Activated CD8-positive, alpha-beta memory T cell treated with anti-CD3 and anti-CD28 coated beads, Interleukin-2, amount 50 U/mL, for 48 hours (primary cell): ENCODE measurements at places on chromosomes 1 and 21.
A peak's percentile ranks its signal among the peaks of the same experiment; 100 is the strongest.

DNA sequence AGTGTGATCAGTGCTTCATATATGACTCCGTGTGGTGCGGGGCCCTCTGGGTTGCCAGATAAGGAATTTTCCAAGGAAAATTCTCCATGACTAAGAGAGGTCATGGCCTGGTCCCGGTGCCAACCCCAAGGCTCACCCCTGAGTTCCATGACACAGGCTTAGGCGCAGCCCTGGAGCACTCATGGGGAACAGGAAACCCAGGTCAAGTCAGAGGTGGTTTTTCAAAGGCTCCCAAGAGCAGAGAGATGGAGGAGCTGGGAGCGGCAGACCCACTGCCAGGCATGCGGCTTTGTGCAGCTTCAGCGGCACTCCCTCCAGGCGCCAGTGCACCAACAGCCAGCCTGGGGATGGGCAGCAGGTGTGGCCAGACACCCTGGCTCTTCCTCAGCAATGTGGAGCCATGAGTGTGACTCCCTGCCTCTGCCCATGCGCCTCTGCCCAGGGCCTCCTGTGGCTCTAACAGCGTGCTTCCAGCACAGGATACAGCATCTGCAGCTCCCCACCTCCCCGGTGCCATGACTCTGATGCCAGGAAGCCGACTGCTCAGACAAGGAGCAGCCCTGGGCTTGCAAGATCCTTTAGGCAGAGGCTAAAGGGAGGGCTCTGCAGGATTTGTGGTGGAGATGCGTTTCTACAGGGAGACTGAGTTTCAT is 47.3 kb downstream of the GPR161 start:
- no peak for DNase-seq

DNA sequence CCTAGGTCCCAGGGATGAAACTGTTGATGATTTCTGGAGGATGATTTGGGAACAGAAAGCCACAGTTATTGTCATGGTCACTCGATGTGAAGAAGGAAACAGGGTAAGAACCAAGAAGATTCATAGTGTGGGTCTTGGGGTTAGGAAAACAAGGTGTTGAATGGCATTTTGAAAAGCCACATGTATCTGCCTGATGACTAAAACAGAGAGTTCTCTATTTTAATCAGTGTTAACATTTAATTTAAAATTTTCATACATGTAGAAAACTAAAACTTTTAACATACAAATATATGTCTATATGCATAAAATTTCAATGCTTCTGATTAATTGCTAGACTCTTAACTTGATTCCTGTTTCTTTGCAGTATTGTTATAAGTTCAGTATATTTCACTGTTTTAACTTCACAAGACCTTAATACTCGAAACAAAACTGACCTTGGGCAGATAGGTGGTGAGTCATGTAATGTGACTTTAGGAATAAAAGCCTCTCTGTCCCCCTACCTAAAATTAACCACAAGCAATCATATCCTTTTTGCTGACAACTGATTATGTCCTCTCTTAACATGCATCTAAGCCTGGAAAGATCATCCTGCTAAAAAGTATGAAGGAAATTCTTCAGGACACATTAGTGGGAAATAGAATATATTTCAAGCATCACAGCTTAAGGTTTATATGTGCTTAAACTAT is 95.6 kb downstream of the PTPRC start:
- no peak for DNase-seq

DNA sequence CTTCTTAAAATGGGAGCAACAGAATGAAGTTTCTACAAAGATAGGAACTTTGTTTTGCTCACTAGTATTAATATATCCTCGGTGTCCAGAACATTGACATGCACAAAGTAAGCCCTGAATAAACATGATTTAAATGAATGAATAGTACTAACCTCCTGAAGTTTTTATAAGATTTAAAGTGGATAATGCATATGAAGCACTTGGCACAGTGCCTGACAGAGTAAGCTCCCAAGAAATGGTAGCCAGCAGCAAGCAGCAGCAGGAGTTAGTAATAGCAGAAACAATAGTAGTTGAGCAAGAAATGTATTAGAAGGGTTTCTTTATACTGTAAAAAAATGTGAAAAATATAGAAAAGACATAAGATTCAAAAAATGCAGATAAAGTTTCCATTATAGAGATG is 258.1 kb upstream of the C1orf87 start:
- DNase-seq = no peak

DNA sequence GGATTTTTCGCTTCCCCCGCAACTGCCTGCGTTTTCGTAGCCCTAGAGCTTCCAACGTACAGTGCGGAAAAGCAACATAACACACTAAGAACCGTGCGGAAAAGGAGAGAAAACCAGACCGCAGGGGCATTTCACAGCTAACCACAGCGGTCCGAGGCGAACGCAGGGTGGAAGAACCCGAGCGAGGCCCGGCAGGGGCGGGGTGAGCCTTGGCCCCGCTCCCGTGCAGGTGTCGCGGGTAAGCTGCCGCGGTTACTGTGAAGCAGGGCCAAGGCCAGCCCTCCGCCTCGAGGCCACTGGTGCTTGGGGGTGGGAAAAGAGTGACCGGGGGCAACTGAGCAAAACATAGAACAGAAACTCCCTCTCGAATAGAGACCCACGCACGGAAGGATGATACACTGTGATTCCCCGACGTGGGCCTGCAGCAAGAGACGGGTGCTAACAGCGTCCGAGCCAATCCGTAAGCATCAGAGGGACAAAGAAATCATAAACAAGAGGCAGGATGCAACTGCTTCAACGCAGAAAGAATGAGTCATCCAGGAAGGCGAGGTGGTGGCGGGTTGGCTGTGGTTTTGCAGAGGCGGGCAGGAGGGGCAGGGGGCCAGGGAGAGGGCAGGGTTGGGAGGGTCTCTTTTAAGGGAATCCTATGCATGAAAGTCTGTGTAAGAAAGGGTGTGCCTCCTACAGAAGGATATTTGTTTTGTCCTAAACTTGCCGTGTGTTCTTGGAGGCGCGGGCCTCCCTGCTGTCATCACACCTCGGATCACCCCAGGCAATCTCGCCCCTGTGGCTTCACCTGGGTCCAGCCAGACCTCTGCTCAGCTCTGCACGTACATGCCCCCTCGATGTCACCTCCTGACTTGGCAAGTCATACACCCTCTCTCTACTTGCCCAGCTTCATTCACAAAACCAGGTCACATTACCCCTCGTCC is 7.3 kb downstream of the GNG4 start:
- DNase-seq = peak; percentile 80

GRCh38 chr1:115113766-115114165 is 24.5 kb upstream of the TSPAN2 start:
- DNase-seq = no peak
